GM19239 (cell line): ENCODE measurements at places on chromosomes 2 and 18.
A peak's percentile ranks its signal among the peaks of the same experiment; 100 is the strongest.

- DNase-seq = no peak
Measured at GRCh38 chr18:33424266-33424946, 16.1 kb downstream of the CCDC178 start.

DNA sequence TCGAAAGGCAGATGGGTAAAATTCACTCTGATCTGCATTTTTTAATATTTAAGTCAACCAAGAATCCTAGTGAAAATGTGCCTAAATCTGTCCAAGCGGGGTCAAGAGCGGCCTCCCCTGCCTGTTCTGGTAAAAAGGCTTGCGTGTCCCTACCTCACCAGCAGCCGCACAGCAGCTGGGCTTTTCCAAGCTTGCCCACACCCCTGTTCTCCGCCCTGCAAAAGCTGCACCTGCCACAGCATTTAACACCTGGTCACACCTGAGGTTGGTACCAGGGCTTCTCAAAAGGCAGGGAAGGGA is 25.8 kb upstream of the TMEM182 start:
- no peak for DNase-seq

DNA sequence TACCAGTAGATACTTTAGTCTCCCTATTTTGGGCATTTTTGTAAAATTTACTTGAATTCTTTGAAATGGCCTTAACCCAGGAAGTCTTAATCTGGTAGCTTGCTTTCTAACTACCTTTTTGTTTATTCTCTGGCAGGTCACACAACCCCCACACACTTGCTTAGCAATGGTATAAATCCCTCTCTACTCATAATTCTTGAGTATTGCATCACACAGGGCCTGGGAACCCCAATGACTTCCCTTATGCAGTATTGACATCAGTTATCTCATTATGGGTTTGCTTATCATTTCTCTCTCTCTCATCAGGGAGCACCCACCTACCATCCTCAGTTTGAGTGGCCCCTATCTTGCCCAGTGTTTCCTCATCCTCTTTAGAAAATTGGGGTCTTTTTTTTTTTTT is 207.1 kb downstream of the KCNS3 start:
- DNase-seq = no peak

DNA sequence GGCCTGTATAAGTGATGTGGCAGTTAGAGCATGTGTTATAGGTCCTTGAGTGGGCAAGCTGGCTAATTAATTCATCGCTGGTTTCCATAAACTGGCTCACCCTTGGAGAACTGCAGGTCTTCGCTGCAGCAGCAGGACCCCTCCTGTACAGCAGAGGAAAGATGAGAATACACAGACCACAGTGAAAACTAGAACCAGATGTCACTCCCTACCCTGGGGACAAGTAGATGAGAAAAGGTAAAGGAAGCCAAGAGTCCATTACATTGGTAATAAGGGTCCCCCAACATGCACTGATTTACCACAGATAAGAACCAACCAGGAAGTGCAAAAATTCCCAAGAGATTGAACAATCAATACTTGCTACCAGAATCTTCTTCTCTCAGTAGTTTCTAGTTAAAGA is 415.6 kb upstream of the LYPD1 start:
- no peak for DNase-seq

DNA sequence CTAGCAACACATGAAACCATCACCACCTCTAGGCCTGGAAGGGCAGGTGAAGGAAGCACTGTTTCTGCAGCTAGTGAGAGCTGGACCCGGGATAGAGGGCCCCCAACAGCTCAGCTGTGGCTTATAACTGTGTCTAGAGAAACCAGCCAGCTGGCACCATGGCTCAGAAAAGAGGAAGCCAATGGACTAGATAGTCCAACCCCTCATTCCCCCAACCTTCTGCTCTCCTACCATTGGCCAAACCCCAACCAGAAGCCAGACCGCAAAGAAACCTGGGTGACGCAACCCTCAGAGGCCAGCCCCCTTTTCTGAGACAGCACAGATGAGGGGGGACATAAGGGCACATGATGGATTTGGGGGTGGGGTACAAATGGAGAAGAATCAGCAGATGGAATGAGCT is 24.3 kb downstream of the SMYD1 start:
- DNase-seq = no peak

DNA sequence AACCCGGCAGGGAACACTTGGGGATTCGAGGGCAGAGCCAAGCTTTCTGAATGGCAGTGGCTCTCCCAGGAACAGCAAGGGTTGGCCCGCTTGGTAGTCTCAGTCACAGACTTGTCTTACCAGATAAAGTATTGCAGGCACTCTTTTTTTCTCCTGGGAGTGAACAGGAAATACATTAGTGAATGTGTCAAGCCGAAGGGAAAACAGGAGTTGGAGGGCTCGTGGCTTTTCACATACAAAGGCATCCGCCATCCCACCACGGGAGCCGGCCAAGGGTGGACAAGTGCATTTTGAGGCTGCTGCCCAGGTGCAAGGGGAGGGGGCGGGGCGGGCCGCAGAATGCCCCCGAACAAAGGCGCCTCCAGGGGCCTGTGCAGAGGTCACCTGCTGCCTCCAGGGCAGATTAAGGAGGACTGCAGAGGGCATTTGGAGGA is 163.3 kb upstream of the SIX3 start:
- no peak for DNase-seq

GRCh38 chr18:36015629-36016028 is 43.1 kb downstream of the RMP24 start:
- peak; percentile 31 for DNase-seq

DNA sequence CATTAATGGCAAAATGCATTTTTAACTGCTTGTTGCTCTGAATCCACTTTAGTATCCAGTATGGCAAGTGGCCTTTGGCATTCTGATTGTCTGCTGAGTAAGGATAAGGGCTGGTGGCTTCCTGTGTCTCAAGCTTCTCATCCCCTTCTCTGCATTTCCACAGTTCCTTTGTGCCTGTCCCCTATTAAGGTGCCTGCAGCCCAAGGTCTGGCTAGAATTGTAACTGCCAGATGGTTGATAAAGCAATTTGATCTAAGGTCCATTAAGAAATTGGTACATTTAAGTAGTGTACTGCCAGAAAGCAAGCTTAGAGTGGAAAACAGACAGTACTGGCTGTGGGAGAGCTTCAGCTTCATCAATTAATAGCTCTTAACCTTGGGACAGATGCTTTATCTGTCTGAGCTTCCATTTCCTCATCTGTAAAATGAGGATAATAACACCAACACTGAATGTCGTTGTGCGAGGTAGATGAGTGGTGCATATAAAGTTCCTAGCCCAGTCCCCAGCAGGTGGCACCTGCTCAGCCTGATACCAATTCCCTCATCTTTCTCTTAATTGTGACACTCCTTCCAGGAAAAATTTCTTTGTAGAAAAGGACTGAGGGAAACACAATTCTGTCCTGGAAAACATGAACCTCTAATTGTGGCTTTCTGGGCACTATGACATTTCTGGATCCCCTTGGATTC is 570.6 kb upstream of the GCFC2 start:
- no peak for DNase-seq

GRCh38 chr2:204228169-204228886 is 291.8 kb downstream of the ICOS start:
- DNase-seq = no peak

DNA sequence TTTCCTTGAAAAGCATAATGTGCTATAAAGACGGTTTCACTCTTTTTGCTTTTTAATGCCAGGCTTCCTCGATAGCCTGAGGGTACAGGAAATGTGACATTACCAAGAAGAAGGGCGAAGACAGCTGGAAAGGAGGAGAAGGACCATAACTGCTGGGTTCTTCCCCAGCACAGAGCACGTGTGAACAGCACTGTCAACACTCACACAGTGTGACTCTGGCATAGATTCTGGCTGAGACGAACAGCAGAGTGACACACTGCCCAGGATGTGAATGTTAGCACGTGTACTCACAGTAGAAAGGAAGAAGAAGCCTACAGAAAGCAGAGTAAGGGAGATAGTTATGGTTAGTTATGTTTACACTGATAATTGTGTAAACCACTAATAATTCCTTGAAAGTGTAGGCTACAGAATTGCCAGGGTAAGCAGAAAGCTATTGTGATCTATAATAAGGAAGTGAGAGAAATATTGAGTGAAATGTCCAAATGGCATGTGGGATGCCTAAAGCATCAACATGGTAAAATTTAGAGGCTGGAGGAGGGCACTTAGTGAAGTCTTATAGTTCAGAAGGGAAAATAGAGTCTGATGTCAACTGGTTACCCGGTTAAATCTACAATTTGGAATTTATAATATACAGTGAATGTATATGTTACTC is 198.2 kb downstream of the DLGAP1 start:
- DNase-seq = no peak
